ENCODE measurements at places on chromosomes 3 and 15.

DNA sequence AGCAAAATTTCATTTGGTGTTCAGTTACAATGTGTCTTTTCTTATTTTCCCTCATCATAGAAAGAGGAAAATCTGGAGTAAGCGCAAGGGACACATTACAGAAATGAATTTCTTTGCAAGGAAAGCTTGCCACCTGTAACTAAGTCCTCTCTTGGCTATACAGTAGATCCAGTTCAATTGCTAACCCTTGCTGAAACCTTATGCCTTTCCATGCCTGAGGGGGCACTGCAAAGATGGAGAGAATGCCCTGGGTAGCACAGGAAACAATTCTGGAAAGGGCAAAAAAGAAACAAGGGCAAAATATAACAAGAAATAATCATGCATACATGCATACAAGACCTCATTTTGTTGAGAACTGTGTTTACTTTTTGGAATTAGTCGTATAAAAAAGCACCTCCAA, 4.3 kb downstream of the CADM2 start:
- no peak for DNase-seq

DNA sequence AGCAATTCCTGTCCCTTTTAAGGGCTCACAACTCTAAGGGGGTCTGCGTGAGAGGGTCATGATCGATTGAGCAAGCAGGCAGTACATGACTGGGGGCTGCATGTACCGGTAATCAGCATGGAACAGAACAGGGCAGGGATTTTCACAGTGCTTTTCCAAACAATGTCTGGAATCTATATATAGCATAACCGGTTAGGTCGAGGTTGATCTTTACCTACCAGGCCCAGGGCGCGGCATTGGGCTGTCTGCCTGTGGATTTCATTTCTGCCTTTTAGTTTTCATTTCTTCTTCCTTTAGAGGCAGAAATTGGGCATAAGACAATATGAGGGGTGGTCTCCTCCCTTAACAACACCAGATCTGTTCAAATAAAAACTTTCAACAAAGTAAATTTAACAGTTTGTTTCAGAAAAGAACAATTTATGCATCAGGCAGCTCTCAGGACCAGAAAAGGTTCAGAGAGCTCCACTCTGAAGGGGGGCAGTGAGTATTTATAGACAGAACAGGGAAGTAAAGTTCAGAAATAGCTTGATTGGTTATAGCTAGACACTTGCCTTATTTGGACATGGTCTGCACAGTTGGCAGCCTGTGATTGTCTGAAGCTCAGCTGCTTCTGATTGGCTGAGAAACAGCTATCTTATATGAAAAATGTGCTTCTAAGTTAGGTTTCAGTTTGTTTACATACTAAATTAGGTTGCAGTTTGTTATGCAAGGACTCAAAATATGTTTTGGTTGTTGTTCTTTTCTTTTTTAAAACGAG, 17.2 kb upstream of the B4GALT4 start:
- no peak for DNase-seq

DNA sequence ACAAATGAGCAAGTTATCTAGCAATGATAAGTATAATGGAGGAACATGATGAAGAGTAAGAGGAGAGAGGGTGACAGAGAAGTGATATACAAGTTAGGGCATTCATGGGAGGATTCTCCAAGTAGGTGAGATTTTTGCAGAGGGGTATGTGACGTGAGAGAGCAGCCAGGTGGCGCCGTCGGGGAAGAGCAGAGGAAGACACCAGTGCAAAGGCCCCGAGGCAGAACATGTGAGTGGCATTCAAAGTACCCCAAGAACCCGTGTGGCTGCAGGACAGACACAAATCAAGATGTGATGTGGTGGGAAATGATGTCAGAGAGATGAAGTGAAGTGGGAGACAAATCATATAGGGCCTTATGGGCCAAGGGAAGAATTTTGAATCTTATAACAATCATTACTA, 81.8 kb upstream of the GRM7 start:
- no peak for DNase-seq

- DNase-seq, result no peak
These were observed 96.5 kb upstream of the TSPAN3 start for GRCh38 chr15:77167406-77167805.

GRCh38 chr3:154625756-154626155, 195.8 kb upstream of the GPR149 start:
- DNase-seq, result no peak

GRCh38 chr3:194249323-194250097, 101.6 kb downstream of the CPN2 start:
- peak; percentile 74 for DNase-seq

DNA sequence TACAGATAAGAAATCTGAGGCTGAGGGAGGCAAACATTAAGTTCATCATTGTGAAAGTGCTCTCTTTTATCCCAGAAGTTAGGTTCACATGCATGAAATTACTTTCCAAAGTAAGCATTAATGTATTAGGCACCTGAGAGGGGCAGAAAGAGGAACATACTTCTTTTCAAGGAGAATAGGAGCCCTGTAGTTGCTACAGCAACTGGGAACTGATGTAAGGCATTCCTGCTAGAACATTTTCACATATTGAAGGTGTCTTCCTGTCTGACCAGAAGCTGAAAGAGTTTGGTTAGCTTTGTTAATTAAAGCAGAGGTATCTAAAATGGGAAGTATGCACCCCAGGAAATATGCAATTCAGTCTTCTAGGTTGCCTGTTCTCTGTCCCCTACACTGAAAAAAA, 65.5 kb upstream of the ZBTB20 start:
- no peak for DNase-seq

DNA sequence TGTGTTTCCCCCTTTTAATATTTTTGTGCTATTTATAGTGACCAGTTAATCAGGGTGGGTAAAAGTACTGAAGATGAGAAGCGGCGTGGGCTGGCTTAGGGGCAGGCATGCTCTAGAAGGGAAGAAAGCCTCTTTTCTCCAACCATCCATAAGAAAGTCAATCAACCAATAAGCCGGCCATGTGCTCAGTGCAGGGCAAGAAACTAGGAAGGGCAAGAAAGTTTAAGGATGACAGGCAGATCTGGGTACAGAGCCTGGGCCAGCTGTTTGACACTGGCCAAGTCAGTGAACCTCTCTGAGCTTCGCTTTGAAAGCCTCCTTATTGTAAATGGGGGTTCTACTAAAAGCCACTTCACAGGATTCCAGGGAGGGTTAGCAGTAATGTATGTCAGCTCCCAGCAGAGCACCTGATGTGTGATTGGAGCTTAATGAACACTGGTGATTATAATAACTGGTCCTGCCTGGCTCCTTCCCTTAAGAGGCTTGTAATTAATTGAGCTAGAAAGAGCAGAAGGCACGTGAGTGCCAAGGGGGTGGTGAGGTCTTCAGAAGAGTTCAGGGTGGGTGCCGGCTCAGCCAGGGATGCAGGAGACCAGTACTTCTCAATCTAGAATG, 5.7 kb upstream of the CHRNA3 start:
- no peak for DNase-seq
